ENCODE measurements at places on chromosomes 12 and 14.

DNA sequence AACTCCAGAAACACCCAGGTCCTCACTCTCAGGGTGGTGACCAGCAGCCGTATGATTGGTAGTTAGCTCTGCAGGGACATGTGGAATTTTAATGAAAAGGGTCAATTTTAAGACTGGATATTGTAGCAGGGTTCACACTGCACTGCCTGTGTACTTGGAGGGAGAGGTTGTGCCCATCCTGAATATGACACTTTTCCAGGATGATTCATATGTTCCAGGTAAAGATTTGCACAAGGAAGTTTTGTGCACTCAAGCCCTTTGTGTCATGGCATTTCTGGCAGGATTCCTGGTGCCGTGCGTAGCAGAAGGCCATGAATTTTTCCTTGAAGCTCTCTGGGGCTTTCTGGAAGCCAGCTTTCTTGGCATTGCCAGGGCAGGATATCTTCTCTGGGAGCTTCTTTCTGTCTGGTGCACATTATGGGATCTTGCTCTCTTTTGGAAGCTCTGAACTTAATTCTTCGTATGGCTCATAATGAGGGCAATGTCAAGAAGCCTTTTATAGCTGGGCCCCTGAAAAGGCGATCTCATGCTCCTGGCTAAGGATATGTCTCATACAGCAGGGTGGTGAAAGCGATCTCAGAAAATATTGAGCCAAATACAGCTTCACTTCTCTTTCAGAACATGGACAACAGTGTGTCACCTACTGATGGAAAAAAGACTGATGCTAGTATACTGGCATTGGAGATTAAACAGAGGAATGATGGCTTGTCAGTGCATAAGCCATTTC lies 1133.9 kb downstream of the AACS start:
- no peak for DNase-seq

DNA sequence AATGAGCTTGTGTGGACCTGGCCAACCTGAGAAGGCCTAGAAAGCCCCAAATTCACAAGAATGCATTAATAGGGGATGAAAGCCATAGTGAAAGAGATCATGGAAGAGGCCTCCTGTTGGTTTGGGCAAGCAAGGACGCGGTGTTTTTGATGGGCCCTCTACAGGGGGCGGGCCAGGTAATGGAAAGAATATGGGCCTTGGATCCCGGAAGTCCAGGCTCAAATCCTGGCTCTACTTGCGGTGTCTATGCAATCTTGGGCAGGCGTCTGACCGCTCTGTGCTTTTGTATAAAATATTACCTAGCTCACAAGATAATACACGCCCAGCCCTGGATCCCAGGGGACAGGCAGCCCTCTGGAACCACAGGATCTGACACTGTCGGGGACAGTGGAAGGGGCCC lies 41.1 kb upstream of the CLMN start:
- DNase-seq = no peak

- no peak for DNase-seq
These were observed 18.8 kb downstream of the HECTD1 start for GRCh38 chr14:31188744-31189143.

GRCh38 chr12:125090437-125090836 lies 25.2 kb downstream of the AACS start:
- DNase-seq = no peak

DNA sequence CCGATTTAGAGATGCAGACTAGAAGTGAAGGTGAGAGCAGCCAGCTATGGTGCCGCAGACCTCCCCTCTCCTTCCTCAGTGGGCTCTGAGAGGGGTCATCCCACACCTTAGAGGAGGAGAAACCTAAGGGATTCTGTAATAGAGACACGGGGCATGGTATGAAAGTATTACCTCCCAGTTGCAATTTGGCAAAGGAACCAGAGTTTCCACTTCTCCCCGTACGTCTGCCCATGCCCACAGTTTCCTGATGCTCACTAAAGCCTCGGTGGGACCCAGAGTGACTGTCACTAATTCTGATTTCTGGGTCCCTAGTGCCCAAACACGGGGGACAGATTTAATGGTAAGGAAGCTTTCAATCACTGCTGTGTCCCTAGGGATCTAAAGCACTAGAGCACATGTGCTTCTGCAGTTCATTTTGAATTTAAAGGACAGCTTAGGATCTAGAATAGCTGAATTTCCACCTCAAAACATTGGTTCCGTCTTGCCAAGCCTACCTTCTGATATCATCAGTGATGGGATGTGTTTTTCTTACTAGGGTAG lies 44.1 kb downstream of the DAD1 start:
- no peak for DNase-seq

- DNase-seq = no peak
These were observed 245.1 kb upstream of the EGLN3 start for GRCh38 chr14:34195964-34196363.

GRCh38 chr14:53432378-53432802 lies 279.3 kb upstream of the DDHD1 start:
- no peak for DNase-seq

- no peak for DNase-seq
These were observed 379.1 kb downstream of the SEC23A start for GRCh38 chr14:38723959-38724358.

- DNase-seq = no peak
These were observed 127.1 kb downstream of the CAPZA3 start for GRCh38 chr12:18864900-18865561.

All from stimulated activated CD8-positive, alpha-beta memory T cell treated with anti-CD3 and anti-CD28 coated beads, Interleukin-7, amount 100 ng/mL, for 24 hours (primary cell).